ENCODE measurements at places on chromosomes 6 and 20.

DNA sequence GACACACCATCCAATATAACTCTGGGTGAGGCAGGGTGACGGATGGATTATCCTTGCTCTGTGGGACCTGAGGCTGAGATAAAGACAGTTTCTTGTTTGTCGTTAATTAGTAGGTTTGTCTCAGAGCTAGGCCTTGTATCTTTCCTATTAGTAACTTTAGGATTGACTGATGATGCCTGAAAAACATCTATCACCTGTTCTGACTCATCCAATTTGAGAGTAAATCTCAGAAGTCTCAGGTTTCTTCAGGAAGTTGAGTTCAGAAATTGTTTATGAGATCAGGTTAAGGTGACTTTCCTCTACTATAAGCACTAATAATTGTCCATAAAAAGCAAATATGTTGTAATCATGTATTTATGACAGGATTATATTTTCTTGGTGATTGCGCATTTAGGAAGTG lies 129.5 kb upstream of the SUPT3H start:
- DNase-seq: no peak

- peak; percentile 68 for DNase-seq
Observed at GRCh38 chr20:51525241-51526105, 17.0 kb downstream of the NFATC2 start.

DNA sequence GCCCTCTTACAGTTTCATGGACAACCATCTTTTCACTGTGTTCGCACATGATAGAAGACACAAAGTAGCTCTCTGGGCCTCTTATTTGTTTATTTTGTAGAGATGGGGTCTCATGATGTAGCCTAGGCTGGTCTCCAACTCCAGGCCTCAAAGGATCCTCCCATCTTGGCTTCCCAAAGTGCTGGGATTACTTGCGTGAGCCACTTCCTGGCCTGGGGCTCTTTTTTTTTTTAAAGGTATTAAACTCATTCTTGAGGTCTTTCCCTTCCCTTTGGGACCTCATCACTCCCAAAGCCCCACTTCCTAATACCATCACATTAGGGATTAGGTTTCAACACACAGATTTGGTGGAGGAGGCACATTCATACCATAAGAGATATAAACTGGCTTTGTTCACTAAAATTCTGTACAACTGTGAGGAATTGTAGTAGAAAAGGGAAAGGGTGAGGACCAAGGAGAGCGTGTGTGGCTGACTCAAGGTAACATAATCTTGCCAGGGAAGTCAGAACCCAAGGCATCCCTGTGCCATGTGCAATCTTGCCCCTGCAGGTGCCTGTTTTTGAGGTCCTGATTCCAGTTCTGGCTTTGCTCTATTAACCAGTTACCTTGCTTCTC lies 45.5 kb downstream of the EIF2S2 start:
- DNase-seq: no peak

- no peak for DNase-seq
Observed at GRCh38 chr20:43901296-43901695, 13.4 kb upstream of the TOX2 start.

DNA sequence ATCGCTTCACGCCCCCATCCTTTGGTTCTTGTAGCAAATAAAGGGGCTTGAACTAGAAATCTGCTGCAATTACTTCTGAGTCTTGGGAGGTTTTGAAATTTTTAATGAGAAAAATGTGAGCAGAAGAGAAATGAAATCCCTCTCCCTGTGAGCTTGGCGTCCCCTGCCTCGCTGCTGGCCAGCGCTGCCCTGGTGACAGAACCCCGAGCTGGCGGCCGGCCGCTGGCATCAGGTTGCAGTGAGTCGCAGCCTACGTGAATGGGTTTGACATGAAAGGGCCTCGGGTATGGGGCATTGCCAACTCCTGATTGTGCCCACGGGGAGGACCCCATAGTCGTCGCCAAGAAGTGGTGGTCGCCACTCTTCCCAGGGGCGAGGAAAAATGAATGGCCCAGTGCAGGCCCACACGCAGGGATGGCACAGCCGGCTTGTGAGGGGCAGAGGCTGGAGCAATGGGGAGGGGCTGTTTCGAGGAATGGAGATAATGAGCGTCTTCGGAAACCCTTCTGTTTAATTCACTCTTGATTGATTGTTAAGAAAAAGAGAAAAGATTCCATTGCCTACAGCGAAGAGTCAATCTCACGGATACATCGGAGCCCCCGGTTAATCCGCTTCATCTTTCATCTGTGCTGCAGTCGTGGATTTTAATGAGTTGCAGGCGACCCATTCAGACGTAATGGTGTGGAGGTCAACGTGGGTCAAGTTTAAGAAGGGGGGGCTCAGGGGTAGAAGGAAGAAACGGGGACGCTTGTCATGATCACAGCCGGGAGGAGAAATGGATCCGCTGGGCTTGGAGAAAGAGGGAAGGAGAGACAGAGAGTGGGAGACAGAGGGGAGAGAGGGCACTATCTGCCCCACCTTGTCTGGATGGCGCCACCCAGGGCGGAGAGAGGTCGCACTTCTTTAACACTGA lies 380.1 kb downstream of the THBS2 start:
- DNase-seq: no peak

- no peak for DNase-seq
Observed at GRCh38 chr6:42010185-42010891, 40.0 kb upstream of the TAF8 start.

GRCh38 chr20:61328911-61329558 lies 77.0 kb downstream of the CDH4 start:
- DNase-seq: no peak

DNA sequence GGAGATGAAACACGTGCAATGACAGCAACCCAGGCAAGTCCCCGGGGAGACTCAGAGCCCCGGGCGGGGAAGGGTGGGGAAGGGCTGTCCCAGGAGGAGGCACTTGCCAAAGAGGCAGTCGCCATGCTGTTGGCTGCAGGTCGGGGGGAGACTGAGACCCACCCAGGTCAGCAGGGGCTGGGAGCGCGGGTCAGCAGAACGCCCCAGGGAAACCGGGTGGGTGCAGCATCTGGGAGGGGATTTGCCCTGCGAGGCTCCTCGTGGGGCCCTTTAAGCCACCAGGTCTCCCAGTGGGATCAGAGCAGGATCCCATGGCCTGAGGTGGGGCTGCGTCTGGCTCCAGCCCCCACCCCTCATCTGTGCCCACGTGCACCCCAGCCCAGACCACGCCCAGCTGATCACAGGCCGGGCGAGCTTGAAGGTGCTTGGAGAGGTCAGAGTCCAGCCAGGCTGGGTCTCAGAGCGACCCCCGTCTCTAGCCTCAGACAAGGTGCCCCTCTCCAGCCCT lies 65.5 kb downstream of the YTHDF1 start:
- DNase-seq: no peak

GRCh38 chr20:50285376-50286173 lies 94.9 kb downstream of the CEBPB start:
- DNase-seq: no peak

DNA sequence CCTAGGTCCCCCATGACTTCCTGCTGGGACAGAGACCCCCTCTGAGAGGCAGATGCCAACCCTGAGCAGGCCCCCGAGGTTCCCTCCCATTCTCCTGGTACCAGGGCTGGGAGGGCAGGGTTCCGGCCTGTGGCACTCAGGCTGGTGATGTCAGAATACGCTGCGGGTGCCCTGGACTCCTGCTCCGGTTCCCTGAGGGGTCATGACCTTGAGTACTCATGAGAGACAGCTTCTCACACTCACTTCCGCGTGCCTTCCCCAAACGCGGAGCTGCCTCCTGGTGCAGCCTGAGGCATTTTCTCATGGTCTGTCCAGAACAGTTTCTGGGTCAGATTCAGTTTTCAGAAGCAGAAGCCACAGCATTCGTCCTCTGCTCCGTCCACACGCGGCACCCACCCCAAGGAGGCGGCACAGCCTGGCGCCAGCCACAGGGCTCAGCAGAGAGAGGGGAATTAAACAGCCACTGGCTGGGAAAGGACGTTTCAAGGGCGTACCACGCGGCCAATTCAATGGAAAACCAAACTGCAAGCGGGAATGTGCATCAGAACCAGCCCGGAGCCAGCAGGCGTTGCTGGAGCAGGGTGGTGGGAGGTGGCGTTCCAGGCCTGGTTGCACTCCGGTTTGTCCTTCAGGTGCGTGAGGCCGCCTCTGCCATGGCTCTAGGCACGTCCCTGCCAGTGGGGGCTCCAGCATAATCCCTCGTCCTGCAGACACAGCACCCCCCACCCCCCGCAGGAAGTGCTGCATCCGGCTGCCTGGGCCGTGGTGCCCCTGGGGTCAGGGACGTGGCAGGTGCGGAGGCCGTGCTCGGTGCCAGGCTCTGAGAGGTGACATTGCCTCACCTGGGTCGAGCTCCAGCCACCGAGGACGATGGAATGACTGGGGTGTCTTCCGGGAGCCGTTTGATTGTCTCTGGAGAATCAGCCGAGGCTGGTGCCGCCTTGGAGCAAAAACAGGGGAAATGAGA lies 58.3 kb upstream of the BHLHE23 start:
- no peak for DNase-seq

- no peak for DNase-seq
Observed at GRCh38 chr6:93494057-93494456, 74.7 kb upstream of the EPHA7 start.

- peak; percentile 47 for DNase-seq
Observed at GRCh38 chr20:37345339-37346235, at the start of gene SRC. SRC (plus strand) TSS chr20:37346140; CDS start chr20:37384154, 38,014 bp downstream.

DNA sequence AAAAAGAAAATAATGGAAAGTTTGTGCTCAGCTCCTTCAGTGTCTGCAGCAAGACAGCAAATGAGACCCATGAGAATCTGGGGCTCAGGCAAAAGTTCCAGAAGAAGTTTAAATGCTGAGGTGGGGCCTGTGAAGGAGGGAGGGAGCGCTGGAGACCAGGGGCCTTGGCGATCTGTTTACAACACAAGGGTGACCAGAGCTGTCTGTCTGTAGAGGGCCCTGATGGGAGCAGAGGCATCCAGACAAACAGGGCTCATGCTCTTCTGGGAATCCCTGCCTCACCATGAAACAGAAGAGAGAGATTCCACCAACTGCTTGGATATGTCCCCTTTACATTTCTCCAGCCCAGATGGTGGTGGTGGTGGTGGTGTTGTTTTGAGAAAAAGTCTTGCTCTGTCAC lies 79.3 kb upstream of the SHLD1 start:
- DNase-seq: no peak

- no peak for DNase-seq
Observed at GRCh38 chr20:44518248-44518647, 3.6 kb downstream of the SERINC3 start.

DNA sequence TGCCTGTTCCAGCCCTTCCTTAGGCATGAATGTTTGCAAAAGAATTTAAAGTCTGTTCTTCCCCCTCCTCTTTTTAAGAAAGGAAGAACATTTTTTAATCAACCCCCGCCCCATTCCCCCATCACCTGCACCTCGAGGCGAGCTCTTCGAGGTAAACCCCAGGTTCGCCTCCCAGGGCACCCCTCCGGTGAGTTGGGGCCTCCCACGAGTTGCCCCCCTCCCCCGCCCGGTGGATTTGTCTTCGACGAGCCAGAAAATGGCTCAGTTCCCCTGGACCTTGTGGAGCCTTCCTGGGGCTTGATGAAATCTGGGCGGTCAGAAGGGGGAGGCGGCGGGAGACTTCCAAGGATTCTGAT lies 256 bp upstream of the OVOL2 start:
- no peak for DNase-seq

GRCh38 chr6:33850869-33851541 lies 47.2 kb upstream of the MLN start:
- no peak for DNase-seq

DNA sequence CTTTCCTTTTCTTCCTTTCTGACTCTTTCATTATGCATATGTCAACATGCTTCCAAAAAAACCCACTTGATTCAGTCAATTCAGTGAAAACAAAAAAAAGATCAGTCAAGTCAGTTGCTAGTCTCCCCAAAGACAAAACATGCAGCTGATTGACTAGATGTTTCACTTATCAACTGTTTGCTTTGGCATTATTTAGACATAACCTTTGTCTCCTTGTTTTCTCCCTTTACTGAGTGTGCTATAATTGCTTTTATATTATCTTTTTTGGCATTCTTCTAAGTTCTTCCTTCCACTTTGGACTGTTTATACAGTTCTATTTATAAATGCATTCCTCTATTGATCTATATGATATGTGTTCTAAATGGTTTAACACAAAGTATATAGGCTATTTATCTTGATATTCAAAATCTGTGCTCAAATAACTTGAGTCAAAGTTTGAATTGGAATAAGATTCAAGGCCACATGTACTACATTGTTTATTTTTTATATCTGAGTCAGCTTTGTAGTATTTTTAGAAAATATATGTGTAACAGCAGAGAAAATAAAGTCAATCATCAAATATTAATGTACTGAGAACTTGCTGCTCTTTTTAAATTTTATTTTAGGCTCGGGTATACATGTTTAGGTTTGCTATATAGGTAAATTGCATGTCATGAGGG lies 260.5 kb downstream of the CENPW start:
- no peak for DNase-seq

DNA sequence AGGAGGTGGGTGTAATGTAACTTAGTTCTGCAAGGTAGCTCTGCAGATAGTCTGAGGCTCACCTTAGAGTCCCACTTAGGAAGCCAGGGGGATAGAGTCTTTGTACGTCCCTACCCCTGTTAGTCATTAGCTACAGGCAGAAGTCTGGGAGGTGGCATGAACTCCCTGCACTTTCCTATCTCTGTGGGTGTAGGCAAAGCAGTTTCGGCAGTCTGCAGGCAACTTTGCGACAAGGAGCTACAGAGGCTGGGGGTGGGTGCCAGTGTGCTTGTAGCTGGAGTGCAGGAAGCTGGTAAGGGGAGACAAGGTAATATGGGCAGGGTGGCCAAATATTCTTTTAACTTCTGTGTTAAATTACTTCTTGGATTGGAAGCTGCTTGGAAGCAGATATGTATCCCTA lies 45.7 kb downstream of the NKAIN2 start:
- DNase-seq: no peak

- DNase-seq: no peak
Observed at GRCh38 chr20:10741060-10741459, 67.3 kb upstream of the JAG1 start.

DNA sequence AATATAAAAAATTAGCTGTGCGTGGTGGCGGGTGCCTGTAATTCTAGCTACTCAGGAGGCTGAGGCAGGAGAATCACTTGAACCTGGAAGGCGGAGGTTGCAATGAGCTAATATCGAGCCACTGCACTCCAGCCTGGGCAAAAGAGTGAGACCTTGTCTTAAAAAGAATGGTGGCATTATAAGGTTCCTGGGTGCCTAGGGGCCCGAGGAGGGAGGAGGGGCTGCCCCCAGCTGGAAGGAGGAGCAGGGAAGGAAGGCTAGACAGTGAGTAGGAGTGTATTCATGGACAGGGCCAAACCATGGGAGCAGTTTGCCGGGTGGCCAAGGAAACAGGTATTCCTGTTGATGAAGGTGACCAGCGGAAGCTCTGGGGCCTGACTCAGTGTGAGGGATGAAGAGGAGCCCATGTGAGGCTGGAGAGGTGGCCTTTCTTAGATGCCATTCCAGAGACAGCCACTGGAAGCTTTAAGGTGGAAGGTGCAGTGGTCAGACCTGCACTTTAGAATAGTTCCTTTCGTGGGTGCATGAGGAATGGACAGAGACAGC lies 24.2 kb downstream of the MANBAL start:
- no peak for DNase-seq

- no peak for DNase-seq
Observed at GRCh38 chr6:80872199-80872950, 765.9 kb downstream of the BCKDHB start.

DNA sequence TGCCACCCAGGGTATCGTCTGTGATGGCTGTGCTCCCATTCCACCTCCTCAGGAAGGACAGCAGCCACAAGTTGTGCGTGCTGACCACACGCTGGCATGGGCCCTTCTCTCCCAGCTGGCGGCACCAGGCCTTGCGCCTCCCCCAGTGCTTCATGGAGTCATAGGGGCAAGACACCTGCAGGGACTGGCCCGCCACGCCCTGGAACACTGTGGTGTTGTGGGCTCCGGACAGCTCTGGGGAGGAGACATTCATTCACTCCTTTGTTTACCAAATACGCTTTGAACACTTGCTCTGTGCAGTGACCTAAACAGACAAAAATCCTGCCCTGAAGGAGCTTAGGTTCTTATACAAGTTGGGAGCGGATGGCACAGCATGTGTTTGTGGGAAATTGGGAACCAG lies 1.5 kb downstream of the TREM2 start:
- no peak for DNase-seq
